Myometrial cell (primary cell): ENCODE measurements at places on chromosomes 1 and 21. TPM values are rescaled to one million over a fixed set of nuclear protein-coding genes. Genes with fewer than 3 reads are reported as not detected.

The AKR7A3 gene
- total RNA-seq = 0.86 and 0.89 TPM in 2 replicates

The UTS2 gene
- not detected in 2 replicates for total RNA-seq

The CD55 gene
- 11.5 and 14.7 TPM in 2 replicates for total RNA-seq

The ECE1 gene
- 114 and 128 TPM in 2 replicates for total RNA-seq

The CA6 gene
- total RNA-seq = not detected in 2 replicates

The COL8A2 gene
- total RNA-seq = 6.2 and 9.2 TPM in 2 replicates

The GJA9 gene
- total RNA-seq = not detected in 2 replicates

The C1orf53 gene
- 19.7 and 25.4 TPM in 2 replicates for total RNA-seq

The CORT gene
- not detected in 2 replicates for total RNA-seq

The PLPP3 gene
- total RNA-seq = 4.8 and 4.9 TPM in 2 replicates

The TESK2 gene
- 0.53 and 2.0 TPM in 2 replicates for total RNA-seq

The TSSK3 gene
- total RNA-seq = not detected in 2 replicates

The SPRR2F gene
- total RNA-seq = not detected in 2 replicates

The FNDC5 gene
- 0.58 TPM in 1 of 2 replicates, not detected in the other for total RNA-seq

The DIO1 gene
- not detected in 2 replicates for total RNA-seq

The CHRM3 gene
- not detected in 2 replicates for total RNA-seq

The VSIG8 gene
- not detected in 2 replicates for total RNA-seq

The LCE1B gene
- not detected in 2 replicates for total RNA-seq

The OXCT2 gene
- total RNA-seq = 5.1 TPM in 1 of 2 replicates, not detected in the other

The RYR2 gene
- not detected in 2 replicates for total RNA-seq

The HSD3B1 gene
- not detected in 2 replicates for total RNA-seq

The RXFP4 gene
- total RNA-seq = not detected in 2 replicates

The TMPRSS15 gene
- total RNA-seq = not detected in 2 replicates

The WNT3A gene
- not detected in 2 replicates for total RNA-seq

The C2CD4D gene
- total RNA-seq = not detected in 2 replicates
